Stimulated activated naive CD4-positive, alpha-beta T cell treated with Interleukin-2 at 50 U/mL for 16 hours (primary cell): ENCODE measurements at places on chromosomes 4 and X.
A peak's percentile ranks its signal among the peaks of the same experiment; 100 is the strongest.

- DNase-seq: no peak
These were observed 59.0 kb upstream of the C1QTNF7 start for GRCh38 chr4:15368856-15369255.

- no peak for DNase-seq
These were observed 349.7 kb downstream of the IQCM start for GRCh38 chr4:149465955-149466354.

GRCh38 chr4:125735102-125735501 is 420.3 kb downstream of the FAT4 start:
- no peak for DNase-seq

DNA sequence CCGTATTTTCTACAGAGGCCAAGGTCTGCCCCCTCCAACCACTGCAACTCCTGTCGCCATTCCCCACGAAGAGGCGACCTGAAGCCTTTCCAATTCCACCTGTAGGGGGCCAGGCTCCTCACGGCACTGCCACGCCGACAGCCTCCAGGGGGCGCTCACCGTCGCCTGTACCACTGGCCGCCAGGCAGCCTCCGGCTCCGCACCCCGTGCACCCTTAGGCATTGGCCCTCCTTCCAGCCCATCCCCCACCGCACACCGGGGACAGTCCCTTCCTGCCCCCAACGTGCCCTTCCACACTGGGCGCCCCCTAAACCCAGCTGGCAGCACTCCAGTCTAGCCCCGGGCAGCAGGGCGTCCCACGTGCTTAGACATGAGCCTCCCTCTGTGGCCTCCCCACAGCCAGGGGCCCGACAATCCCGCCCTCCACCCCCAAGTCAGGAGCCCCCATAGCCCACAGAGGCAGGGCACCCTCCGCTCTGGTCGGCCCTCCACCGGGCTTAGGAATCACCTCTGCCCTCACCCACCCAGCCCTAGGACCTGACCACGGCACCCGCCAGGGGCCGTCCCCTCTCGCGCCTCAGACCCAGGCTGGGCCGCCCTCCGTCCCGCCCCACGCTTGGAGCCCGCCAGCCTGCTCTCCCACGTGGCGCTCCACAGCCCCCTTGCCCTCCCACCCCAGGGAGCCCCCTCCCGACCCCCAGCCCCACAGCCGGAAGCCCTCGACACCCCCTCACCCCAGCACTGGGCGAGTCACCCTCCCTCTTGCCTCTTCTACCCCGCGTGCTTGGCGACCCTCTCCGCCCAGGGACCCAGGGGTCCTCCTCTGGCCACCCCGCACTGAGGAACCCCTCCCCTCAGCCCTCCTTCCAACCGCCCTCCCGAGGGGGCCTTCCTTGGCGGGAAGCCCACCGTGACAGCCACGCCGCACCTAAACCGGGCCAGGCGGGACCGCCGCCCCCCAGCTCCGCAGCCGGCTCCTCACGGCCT is 711 bp downstream of the PNMA6E start:
- DNase-seq: peak; percentile 16

DNA sequence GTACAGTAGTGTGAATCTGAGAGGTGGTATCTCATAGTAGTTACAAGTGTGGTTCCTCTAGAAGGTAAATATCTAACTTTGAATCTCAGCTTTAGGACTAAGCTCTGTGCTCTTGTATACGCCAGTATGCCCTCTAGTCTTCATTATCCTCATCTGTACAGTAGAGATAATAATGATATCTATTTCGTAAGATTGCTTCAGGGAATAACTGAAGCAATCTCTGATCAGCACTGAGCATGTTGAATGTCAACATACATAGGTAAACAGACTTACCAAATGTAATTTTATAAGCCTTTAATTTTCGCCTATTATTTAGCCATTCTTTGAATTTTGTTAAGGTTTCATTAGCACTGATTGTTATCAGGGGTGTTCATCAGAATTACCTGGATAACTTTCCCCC is 175.2 kb upstream of the ANKRD50 start:
- DNase-seq: no peak

DNA sequence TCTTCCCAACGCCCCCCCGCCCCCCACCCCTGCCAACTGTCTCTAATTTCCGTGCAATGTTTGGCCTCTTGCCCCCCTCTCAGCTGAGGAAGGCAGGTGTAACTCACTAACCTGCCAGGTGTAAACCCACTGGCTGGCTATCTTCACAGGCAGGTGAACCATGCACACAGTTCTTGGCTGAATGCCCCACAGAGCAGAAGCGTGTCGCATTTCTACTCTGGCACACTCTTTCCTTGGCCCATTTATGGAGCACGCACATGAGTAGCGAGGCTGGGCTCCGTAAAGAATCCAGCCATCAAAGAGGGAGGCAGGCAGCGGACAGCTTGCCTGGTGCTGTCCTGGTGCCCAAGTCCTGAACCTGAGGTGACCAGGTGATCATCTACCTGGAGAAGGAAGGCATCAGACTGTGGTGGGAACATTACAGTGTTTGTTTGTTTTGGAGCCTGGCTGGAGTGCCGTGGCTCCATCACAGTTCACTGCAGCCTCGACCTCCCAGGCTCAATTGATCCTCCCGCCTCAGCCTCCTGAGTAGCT is 39.2 kb upstream of the CRMP1 start:
- no peak for DNase-seq

- DNase-seq: no peak
These were observed 1793.7 kb upstream of the TENM3 start for GRCh38 chr4:180449395-180449956.

DNA sequence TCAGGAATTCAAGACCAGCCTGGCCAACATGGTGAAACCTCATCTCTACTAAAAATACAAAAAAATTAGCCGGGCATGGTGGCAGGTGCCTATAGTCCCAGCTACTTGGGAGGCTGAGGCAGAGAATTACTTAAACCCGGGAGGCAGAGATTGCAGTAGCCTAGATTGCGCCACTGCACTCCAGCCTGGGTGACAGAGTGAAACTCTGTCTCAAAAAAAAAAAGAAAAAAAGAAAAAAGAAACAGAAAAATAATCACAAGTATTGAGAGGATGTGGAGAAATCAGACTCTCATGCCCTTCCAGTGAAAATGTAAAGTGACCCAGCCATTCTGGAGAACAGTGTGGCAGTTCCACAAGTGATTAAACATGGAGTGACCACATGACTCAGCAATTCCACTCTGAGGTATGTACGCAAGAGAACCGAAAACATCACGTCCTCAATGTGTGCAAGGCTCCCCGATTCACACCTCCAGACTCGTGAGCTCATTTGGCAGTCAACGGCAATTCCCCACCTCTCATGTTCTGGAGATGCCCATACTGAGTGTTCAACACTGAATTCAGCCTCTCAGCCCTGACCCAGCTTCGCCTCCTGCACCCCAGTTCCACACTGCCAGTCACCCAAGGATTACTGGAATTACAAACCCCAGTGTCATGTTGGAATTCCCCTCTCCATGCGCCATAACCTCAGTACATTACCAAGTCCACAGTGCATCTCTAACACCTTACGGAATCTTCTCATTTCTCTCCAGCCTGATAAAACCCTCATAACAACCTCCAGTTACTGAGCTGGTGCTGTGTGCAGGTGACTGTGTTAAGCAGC is 21.1 kb downstream of the ACOX3 start:
- peak; percentile 77 for DNase-seq

DNA sequence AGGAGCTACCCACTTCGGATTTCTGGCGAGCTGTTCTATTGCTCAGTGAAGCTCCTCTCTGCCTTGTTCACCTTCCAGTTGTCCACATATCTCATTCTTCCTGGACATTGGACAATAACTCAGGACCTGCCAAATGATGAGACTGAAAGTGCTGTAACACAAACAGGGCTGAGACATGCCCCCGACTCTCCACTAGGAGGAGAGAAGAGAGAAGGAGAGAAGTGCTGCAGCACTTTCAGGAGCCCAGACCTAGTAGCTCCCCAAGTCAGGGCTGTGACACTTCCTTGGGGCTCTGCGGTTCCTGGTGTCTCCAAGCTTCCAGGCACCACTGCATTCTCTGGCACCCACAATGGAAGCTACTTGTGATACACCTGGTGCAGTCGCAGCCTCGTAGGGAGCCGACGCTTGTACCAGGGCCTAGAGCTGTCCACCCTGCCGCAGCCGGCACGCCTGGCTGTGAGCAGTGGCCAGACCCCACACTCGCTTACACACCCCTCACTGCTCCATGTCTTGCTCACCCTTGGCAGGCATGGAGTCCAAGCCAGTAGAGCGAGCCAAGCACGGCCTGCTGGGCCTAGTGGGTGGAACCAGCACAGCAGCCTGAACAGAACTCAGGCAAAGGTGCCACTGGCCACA is 234.9 kb downstream of the TECRL start:
- no peak for DNase-seq

- DNase-seq: no peak
These were observed 393.8 kb upstream of the GNPDA2 start for GRCh38 chr4:45120163-45120562.

DNA sequence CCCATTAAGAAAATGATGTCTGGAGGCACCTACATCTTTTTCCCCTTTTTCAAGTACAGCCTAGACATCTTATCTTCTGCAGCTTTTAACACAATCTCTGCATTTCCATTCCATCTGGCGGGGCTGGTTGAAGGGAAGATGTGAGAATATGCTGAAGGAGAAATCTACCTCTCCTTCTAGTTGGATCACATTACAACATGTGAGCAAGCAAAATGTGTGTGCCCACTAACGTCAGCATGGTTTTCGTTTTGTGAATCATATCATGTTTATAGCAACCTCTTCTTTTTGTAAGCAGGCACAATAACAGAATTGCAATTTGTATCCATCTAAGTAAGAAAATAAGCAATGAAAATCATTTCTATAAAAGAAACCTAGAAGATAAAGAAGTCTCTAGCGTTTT is 28.9 kb upstream of the MID1 start:
- no peak for DNase-seq

DNA sequence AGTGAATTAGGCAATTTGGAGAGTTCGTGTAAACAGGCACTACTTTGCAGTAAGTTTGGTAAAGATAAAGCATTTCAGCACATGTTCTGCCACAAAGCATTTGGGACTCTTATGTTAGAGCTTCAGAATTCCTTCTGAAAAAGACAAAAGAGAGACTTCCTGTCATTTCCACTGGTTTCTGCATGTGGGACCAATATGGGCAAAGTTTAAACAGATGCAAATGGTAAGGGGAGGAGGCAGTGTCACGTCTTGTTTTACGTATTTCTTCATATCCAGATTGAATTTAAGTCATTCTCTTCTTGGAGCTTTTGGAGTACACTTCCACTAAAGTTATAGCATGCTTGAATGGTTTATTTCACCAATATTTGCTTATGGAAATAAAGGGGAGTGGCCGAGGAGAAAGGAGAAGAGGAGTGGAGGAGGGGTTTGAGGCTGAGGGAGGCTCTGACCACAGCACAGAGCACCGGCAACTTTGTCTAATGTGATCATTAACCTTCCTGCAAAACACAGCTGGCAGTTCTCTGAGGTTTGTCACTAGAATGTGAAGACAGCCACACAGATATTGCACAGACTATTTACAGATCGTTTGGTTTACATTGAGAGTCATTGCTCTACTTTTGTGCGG is at the start of gene APELA:
TSS of gene APELA (plus strand) at position 479 of the 625 bp plus-strand sequence. CDS start 154 bp downstream, outside the sequence.
- no peak for DNase-seq

- DNase-seq: no peak
These were observed 39.4 kb downstream of the FAT1 start for GRCh38 chr4:186684220-186684619.

- DNase-seq: no peak
These were observed 101.9 kb downstream of the SORCS2 start for GRCh38 chr4:7294176-7294756.

- no peak for DNase-seq
These were observed 28.2 kb downstream of the SULT1E1 start for GRCh38 chr4:69831646-69832325.

- DNase-seq: no peak
These were observed 231.9 kb downstream of the STPG2 start for GRCh38 chr4:97911236-97911906.

DNA sequence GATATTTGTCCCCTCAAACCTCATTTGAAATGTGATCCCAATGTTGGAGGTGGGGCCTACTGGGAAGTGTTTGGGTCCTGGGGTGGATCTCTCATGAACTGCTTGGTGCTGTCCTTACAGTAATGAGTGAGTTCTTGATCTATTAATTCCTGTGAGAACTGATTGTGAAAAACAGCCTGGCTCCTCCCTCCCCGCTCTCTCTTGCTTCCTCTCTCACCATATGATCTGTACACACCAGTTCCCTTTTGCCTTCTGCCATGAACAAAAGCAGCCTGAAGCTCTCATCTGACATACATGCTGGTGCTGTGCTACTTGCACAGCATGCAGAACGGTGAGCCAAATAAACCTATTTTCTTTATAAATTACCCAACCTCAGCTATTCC is 11.2 kb upstream of the YIPF7 start:
- DNase-seq: no peak

- no peak for DNase-seq
These were observed 17.1 kb downstream of the MGST2 start for GRCh38 chr4:139682741-139683151.

- no peak for DNase-seq
These were observed 52.7 kb downstream of the ASB9 start for GRCh38 chrX:15217161-15217560.

DNA sequence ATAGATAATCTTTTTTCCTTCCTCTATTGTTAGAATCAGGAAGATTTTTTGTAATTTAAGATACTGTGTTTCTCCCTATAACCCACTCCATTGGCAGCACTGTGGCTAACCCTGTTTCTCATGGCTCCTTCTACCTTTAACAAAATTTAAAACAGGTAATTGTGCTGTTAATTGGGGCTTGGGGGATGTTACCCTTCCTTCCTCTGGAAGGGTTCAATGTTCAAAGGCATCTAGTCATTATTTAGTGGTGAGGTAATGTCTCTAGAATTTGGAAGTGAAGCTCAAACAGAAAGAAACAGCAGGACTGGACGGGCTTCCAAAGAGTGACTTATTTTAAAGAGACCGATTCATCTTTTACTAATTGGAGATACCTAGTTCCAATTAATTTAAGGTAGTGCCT is 166.4 kb downstream of the TRIML1 start:
- DNase-seq: no peak

- DNase-seq: no peak
These were observed 633.0 kb upstream of the FAM241A start for GRCh38 chr4:111512081-111512783.

DNA sequence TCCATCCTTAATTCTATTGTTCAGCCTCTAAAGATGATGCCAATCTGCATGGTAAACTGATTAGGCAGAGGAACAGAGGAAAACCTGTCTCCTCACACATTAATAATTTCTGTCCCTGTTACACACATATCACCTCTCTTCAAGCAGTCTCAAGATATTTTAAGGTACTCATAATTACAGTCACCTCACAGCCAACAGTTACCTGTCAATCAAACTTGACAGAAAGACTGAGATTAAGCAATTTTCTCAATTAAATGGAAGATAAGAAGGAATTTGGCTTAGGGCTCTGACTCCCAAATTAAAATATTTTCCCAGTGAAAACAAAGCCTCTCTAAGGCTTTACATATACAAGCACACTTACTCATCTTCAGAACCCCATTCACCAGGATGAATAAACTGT is 85.2 kb downstream of the MAPK10 start:
- DNase-seq: no peak

DNA sequence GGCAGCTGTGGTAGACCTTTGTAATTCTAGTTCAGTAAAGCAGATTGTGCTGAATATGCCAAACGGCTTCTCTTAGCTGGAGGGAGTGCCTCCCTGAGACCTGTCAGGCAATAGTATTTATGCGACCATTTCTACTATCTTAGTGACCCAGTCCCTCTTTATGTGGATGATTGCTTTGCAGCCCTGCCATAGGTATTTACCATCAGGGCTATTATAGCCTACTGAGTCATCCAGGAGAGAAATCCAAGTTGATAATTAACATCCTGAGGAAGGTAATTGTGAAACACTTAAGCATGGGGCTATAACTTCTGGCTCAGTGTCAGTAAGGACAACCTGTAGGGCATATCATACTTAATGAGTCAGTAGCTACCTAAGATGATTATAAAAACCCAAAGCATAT is 103.9 kb upstream of the MAOA start:
- no peak for DNase-seq

- DNase-seq: no peak
These were observed 73.3 kb downstream of the MANBA start for GRCh38 chr4:102687373-102687981.
